ENCODE measurements at places on chromosomes 5 and 9.

DNA sequence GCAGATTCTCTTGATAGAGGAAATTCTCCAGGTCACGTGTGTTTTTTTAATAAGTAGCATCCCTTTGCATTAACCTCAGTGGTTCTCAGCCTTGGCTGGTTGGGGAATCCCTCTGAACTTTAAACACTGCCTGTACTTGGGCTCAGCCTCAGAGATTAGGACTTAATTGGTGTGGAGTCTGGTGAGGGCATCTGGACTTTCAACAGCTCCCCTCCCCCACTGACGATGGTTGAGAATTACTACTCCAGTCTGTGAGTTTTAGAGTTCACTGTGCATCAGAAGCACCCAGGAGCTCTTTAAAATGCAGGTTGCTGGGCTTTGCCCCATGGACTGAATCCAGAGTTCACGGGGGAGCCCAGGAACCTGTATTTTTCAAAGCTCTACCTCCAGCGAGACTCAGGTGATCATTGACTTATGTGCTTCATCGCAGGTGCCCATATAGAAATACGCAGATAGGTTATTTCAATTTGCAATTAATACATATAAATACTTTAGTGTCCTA lies 71.4 kb downstream of the DAPK1 start:
- no peak for DNase-seq

DNA sequence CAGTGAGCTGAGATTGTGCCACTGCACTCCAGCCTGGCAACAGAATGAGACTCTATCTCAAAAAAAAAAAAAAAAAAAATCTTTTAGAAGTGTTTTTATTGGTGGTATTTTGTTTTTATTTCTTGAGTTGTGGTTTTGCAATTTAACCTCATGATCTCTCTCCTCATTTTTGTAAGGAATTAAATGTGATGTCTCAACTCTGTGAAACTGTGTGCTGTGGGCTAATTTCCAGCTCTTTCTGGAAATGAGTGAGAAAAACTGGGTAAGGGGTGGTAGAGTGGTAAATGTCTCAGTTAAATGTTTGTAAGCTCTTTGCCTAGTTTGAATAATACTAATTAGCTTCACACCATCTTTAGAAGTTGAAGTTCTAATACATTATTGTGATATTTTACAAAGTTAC lies 29.0 kb downstream of the ACO1 start:
- no peak for DNase-seq

DNA sequence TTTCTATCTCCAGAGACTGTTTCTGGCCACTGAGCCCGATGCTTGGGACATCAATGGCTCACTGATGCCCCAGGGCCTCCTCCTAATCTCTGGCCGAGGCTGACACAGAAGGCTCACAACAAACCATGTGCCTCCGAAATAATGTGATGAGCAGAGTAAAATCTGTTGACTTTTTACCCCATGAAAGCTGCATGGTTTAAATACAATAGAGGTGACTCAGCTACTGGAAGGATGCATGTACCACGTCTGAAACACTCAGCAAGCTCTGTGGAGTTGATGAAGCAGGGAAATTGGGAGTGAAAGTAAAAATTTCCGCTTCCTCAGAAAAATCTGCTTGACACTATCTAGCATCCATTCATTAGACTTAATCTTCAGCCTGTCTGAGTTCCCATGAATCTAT lies 111.1 kb upstream of the EQTN start:
- DNase-seq = no peak

- no peak for DNase-seq
Observed at GRCh38 chr5:134131165-134131564, 16.7 kb downstream of the TCF7 start.

- no peak for DNase-seq
Observed at GRCh38 chr9:4489562-4489918, 728 bp upstream of the SLC1A1 start.

DNA sequence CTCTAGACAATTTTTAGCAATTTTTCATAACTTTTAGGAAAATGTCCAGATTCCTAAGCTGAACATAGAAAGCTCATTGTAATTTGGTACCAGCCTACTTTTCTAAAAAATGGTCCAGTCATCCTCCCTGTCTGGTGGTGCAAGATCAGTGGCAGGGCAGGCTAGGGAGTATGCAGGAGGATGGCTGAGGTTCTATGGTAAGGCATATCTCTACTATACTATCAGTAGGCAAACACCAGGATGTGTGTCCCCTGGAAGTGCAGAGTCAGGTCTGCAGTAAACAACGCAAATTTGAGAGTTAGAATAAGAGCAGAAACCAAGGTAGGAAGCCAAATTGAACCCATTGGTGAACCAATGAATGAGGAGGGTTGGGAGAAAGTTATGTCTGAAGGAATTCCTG lies 22.8 kb upstream of the RFX3 start:
- no peak for DNase-seq

GRCh38 chr9:81083854-81084512 lies 605.4 kb downstream of the TLE1 start:
- no peak for DNase-seq

GRCh38 chr5:35677878-35678277 lies 60.2 kb downstream of the SPEF2 start:
- DNase-seq = no peak

GRCh38 chr5:145056800-145057199 lies 778.3 kb downstream of the PRELID2 start:
- no peak for DNase-seq
